ENCODE measurements at places on chromosomes 7 and 10.
A peak's percentile ranks its signal among the peaks of the same experiment; 100 is the strongest.

DNA sequence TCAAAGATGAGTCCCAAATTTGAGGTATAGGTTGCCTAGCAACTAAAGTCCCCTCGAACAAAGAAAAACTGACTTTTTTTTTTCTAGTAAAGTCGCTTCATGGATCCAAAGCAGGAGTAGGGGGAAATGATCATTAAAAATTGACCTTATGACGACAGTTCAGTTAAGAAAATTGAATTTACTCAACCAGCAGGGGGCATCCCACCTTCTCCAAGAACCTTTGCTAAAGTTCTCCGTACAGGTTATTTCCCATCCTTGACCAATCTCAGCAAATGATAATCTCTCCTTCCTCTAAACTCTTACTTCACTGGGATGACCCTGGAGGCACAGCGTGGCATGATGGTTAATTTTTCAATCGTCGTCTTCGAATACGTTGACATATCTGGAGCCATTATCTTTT is 228.3 kb downstream of the CALN1 start:
- no peak for DNase-seq

DNA sequence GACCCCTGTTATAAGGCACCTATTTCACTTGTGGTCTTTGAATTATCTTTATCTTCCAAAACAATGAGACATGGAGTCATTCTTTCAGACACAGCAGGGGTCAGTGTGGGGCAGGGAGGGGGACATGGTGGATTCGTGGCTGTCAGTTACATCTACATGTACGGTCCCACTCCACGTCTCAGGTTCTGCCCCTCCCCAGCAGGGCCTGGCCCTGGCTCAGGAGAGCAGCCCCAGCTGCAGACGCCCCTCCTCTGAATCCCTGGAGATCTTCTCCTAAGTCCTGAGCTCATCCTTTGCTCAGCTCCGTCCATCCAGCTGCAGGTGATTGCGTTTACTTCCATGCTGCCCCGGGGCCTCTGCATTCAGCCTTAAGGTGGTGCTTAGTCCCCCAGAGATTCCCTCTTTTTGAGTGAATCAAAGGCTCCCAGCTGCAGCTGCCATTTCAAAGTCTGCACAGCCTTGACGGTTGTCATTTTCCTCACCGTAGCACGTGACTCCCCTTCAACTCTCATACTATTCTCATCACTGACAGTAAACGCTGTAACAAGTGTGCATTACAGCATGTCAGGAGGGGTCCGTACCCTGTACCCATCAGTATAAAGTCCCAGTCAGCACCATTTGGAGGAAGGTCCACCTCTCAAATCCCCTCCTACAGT is 113.4 kb upstream of the TCERG1L start:
- DNase-seq: no peak

GRCh38 chr7:1810521-1810920 is 140.4 kb downstream of the ELFN1 start:
- no peak for DNase-seq

GRCh38 chr7:101169838-101170551 is 4.6 kb upstream of the VGF start:
- peak; percentile 52 for DNase-seq

- DNase-seq: no peak
These were observed 24.8 kb downstream of the ELFN1 start for GRCh38 chr7:1694611-1695511.

GRCh38 chr10:86798611-86799010 is 42.2 kb downstream of the BMPR1A start:
- peak; percentile 54 for DNase-seq

- DNase-seq: no peak
These were observed 42.4 kb downstream of the PRPF18 start for GRCh38 chr10:13629116-13629515.

Data from fibroblast of skin of scalp (primary cell).